ENCODE measurements at places on chromosomes 5 and 9.

DNA sequence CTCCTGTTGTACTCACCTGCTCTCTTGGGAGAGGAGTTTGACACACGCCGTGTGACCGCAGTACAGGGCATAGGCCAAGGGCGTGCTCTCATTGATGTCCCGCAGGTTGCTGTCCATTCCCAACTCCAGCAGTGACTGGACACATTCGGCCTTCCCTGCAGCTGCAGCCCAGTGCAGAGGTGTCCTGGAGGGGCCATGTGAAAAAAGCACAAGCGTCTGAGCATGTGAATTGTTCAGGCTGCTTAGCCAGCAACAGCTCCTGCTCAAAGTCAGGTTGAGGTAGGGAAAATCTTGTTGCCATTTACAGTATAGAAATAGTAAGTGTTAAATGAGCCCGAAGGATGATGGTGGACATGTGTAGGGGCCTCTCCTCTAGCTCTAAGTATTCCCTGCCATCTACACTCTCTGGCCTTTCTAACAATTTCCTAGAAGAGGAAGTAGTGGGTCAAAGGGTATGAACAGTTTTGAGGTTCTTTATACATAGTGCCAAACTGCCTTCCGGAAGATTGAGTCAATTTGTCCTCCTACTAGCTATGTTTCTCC, 116.5 kb downstream of the ANKRD55 start:
- DNase-seq = no peak

- no peak for DNase-seq
Measured at GRCh38 chr5:8138884-8139283, 269.9 kb downstream of the MTRR start.

- no peak for DNase-seq
Measured at GRCh38 chr9:124040186-124040931, 28.8 kb downstream of the LHX2 start.

DNA sequence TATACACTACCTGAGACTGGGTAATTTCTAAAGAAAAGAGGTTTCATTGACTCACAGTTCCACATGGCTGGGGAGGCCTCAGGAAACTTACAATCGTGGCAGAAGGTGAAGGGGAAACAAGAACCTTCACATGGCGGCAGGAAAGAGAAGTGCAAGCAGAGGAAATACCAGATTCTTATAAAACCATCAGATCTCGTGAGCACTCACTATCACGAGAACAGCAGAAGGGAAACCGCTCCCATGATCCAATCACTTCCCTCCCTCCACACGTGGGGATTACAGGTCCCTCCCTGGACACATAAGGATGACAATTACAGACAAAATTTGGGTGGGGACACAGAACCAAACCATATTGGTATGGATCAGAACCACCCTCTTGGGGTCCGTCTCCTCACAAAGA, 44.2 kb upstream of the SPIN1 start:
- DNase-seq = no peak

DNA sequence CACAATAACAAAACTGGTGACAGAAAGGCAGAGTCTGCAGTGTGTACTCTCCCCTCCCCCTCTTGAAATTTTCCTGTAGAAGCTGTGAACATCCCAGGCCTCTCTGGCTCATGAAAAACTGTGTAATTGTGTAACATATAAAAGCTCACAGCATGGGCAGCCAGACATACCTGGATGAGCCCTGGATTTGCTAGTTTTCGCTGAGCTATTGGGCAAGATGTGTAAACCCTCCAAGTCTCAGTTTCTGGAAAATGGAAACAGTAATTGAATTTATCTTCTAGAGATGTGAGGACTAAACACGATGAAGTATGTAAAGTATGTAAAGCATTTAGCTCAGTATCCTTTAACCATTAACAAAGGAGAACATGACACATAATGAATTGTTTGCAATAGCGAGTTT, 143.2 kb upstream of the ANKH start:
- no peak for DNase-seq

DNA sequence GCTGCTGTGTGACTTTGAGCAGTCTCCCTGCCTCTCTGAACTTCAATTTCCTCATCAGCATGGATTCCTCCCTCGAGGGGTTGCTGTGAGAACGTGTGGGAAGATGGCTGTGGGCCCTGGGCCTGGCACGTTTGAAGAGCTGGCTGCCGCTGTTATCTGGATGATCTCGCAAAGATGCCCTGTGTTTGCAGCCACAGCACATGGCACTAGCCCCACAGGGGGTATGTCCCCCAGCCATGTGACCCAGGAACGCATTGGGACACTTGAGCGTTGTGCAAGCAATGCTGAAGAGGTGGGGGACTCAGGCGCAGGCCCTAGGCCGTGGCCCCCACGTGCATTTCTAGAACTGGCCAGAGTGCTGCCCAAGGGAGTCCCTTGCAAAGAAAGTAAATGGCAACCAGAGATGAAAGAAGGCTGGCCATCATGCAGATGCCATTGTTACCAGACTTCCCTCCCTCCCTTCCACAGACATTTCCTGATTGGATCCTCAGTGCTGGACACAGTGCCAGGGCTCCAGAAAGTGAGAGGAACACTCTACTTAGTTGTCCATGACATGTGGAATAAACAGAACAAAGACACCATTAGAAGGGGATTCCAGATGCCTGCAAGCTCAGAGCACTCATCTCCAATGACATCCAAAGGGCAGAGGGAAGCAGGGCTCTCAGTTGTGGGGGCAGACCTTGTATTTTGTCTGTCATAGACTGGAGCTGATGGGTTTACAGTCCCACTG, 65.1 kb upstream of the NEURL1B start:
- DNase-seq = no peak

- DNase-seq = no peak
Measured at GRCh38 chr5:176466245-176466871, 18.2 kb downstream of the FAF2 start.

DNA sequence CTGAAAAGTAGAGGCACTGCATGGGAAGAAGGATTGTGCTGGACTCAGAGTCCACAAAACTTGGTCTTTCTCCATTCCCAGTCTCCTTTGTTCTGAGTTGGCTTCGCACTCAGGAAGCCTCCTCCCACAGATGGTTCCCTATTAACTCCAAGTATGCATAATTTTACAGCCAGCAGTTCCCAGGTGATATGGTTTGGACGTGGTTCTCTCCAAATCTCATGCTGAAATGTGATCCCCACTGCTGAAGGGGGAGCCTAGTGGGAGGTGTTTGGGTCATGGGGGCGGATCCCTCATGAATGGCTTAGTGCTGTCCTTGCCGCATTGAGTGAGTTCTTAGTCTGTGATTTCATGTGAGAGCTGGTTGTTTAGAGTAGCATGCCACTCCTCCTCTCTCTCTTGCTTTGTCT, 86.6 kb downstream of the FEM1C start:
- no peak for DNase-seq

- no peak for DNase-seq
Measured at GRCh38 chr9:71032779-71033178, 88.6 kb downstream of the TRPM3 start.

DNA sequence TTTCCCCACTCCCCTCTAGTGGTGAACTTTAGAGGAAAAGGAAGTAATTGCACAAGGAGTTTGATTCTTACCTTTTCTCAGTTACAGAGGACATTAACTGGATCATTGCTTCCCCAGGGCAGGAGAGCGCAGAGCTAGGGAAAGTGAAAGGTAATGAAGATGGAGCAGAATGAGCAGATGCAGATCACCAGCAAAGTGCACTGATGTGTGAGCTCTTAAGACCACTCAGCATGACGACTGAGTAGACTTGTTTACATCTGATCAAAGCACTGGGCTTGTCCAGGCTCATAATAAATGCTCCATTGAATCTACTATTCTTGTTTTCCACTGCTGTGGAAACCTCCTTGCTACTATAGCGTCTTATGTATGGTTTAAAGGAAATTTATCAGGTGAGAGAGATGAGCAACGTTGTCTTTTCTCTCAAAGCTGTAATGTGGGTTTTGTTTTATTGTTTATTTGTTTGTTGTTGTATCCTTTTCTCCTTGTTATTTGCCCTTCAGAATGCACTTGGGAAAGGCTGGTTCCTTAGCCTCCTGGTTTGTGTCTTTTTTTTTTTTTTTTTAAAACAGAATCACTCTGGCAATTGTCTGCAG, 25.3 kb downstream of the SLC22A5 start:
- DNase-seq = no peak

GRCh38 chr9:21455320-21455719, 15.1 kb downstream of the IFNA1 start:
- no peak for DNase-seq

- no peak for DNase-seq
Measured at GRCh38 chr5:126831156-126831555, 54.2 kb downstream of the LMNB1 start.

GRCh38 chr5:65811885-65812284, 89.9 kb downstream of the NLN start:
- DNase-seq = no peak

DNA sequence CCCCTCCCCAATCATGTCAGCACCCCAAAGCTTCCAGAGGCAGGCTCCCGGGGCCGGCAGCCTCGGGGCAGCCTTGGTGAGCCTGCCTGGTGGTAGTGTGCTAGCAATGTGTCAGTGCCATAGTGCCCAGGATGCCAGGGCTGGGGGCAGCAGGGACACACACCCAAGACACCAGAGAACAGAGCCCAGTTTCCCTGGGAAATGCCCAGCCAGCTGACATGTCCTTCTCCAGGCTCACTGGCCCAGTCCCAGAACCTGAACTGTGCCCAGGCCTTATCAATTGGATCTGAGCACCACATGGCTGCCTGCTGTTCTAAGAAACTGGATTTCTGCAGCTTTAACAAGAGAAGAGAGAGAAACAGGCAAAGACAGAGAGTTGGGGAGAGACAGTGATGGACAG, 74.9 kb upstream of the LRRTM2 start:
- DNase-seq = no peak

GRCh38 chr5:143695941-143696340, 116.0 kb upstream of the HMHB1 start:
- no peak for DNase-seq

GRCh38 chr5:159440235-159440634, 109.9 kb upstream of the IL12B start:
- no peak for DNase-seq
